ENCODE measurements at places on chromosomes 7 and 10.

DNA sequence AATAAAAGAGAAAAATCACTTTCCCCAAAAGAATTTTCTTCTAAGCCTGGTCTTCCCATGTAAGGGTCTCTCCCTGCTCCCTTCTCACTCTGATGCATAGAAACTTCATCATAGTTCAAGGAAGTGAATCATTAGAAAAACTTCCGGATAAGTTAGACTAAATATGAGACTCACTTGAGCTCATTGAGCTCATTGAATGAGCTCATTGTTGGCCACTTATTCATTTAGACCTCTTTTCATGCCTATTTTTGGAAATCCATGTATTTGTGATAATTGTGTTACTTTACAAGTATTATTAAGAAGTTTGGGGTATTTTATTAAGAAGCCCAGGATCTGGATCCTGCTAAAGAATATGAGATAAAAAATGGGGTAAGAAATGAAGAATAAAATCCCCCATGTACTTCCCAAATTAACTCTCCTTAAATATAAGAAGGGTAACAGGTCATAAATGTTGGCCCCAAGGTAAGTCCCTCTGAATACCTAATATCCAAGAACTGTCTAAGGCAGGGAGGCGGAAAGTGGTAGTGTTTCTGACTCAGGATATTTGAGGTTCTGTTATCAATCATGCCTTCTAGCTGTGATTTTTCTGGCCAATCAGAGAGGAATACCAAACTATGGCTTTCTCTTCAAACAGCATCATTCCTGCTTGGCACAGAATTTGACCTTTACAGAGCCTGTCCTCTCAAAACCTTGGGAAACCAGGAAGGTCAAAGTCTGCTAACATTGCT lies 236.5 kb upstream of the PTN start:
- no peak for DNase-seq

- no peak for DNase-seq
These were observed 114.8 kb upstream of the LANCL2 start for GRCh38 chr7:55250313-55250712.

DNA sequence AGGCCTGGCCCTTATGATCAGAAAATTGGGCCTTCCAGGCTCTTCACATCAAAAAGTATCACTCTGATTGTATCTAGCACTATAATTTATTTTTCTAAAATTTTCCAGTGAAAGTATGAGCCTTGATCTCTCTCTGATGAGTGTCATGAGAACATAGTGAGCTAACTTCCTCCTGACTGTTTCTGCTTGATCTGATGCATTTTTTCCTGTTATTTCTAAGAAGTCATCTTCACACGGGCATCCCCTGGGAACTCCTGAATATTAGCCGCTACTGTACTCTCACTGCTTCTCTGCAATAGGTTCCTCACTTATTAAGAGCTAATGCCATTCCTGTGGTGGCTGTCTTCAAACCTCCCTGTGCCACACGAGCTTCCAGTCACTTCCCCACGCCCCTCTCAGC lies 63.1 kb upstream of the ZPBP start:
- DNase-seq = no peak

DNA sequence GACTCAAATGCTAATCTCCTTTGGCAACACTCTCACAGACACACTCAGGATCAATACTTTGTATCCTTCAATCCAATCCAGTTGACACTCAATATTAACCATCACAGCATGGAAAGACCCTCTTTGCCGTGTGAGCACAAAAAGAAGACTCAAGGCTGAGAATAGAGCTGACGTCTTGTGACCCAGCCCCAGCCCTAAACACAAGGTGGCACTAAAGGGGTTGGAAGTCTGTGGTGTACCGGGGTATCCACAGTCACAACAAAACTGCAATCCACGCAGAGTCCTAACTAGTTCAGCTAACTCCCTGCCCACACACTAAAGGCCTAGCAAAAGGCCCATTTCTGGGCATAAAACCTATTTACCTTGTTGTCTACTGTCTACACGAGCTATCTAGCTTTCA lies 200.1 kb downstream of the ACTR3B start:
- no peak for DNase-seq

- no peak for DNase-seq
These were observed 2.2 kb downstream of the ADCY1 start for GRCh38 chr7:45576249-45576929.

DNA sequence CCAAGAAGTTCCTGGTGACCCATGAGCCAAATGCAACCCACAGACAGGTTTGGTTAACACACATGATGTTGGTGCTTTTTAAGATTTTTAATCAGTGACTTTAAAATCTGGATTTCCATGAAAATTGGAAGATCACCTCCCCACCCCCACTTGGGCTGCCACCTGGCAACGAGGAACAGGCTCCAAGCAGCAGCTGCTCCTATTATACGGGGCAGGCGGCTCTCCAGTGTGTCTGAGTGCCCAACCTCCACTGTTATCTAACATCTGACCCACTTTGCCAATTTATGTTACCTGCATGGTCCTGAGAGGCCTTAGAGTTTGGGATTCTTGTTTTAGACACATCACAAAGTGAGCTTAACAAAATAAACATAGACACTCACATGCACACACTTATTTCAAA lies 56.4 kb downstream of the SGMS1 start:
- DNase-seq = no peak

DNA sequence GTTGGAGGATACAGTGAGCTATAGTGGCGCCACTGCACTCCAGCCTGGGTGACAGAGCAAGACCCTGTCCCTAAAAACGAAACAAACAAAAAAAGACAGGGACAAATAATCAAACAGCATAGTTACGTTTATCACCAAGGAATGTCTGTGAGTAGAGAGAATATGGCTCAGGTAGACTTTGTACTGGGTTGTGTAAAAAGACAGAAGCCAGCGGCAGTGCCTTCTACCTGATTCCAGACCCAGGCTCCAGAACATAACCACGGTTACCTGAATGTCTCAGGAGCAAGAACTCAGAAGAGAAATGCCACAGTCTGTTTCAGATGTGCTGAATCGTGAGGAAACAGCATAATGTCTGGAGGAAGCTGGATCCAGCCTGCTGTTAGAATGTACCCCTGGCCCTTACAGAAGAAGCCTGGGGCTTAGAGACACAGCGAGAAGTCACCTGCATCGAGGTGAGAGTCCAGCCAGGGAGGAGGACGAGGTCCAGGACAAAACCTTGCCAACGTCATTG lies 60.9 kb upstream of the KAT6B start:
- no peak for DNase-seq

DNA sequence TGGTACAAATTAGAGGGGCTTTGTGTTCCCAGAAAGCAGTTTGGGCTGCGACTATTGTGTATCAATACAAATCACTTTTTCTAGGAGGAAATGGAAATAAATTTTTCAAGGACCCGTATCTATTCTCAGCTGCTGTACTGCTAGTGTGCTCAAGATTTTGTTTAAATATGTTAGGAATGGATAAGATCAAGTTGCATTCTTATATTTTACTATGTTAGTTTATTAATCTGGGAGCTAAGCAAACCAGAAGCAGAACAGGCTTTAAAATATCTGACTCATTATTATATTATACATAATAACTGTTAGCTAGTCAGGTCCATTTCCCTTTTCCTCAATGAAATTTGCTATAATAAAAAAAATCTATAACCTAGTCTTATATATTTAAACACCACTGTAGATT lies 11.1 kb upstream of the GLCCI1 start:
- no peak for DNase-seq

GRCh38 chr7:37363536-37364491 lies 84.8 kb downstream of the ELMO1 start:
- DNase-seq = no peak

- DNase-seq = no peak
These were observed 77.9 kb downstream of the SGMS1 start for GRCh38 chr10:50545846-50546245.

DNA sequence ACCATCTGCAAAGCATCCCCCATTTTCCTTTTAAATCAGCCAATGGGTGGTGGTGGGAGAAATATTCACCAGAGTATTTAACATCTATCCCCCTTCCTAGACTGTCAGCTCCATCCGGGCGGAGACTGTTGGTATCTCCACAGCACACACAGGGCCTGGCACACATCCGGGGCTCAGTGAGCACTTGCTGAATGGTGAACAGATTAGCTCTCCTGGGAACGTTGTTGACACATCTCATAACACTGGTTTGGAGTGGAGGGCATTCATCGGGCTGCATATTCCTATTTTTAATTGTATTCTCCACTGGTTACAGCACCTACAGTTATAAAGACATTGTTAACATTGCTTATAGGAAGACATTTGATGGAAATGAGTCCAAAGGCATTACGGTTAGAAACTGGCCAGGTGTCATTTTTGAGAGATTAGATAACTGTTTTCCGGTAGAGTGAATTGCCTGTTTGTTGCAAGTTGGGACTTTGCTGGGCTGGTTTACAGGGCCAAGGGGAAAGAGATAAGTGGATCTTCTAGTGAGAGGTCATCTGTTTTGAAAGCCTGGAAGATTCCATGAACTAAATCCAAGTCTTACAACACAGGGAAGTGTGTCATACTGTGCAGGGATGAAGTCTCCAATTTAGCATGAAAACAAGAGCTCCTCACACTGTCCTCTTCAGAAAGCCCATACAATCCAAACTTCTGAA lies 101.8 kb downstream of the EGFR start:
- no peak for DNase-seq

DNA sequence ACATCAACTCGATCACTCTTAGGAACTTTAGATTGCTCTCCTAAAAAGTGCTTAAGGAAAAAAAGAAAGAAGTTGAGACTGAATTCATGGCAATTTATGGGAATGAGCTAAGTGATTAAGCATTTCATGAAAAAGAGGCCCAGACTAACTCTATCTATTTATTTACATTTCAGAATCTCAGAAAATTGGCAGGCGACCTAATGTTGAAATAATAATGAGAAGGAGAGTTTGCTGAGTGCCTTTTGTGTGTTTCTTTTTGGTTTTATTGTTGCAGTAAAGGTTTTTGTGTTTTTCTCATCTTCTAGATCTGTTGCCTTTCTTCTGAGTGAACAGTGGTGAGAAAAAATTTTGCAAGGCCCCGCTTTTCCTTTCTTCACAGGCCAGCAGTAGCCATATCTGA lies 3.8 kb downstream of the GRK5 start:
- no peak for DNase-seq

- DNase-seq = no peak
These were observed 34.4 kb upstream of the FAM20C start for GRCh38 chr7:157771-158625.

GRCh38 chr7:101781439-101781838 lies 36.0 kb upstream of the CUX1 start:
- DNase-seq = no peak

GRCh38 chr10:104650072-104650471 lies 9.0 kb downstream of the SORCS3 start:
- no peak for DNase-seq

GRCh38 chr7:116261904-116262303 lies 51.6 kb downstream of the TES start:
- DNase-seq = no peak

GRCh38 chr10:72637398-72637857 lies 11.5 kb upstream of the MICU1 start:
- no peak for DNase-seq

DNA sequence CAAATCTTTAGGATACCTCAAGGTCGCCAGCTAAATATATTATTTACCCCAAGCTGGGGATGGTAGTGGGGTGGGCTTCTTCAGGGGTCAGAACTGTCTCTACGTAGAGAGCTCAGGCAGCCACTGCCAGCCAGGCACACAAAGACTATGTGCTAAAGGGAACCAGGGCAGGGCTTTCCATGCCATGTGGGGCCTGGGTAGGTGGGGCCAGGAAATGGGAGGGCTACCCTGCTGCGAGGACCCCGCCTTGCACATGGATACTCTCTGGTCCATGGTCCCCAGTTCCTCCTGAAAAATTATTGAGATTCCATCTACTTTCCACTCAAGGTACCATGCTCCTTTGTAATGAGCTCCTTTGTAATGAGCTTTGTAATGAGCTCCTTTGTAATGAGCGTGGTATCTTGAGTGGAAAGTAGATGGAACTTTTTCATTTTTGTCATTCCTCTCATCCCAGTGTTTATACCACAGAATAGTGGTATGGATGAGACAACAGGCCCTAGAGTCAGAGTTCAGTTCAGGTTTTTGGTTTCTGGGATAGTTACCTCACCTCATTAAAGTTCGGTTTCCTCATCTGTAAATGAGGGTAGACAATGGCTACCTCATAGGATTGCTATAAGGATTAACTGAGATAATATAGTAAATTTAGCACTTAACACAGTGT lies 5.8 kb downstream of the SYNPO2L start:
- no peak for DNase-seq

DNA sequence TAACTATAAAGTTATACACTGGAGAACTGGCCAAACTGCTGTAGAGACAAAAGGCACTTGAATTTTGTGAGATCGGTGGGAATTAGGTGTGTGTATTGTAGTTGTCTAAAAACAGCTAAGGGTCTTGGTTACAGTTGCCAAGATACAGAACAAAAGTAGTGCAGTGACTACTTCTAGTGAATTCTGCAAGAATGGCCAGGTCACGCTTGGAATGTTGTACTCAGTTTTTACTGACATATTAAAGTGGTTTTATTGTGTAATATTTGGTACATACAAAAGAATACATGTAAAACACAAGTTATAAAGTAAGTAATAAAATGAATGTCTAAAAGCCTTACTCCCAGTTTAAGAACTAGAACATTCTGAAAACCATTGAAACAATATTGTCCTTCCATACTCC lies 42.4 kb downstream of the PRPF18 start:
- DNase-seq = no peak

DNA sequence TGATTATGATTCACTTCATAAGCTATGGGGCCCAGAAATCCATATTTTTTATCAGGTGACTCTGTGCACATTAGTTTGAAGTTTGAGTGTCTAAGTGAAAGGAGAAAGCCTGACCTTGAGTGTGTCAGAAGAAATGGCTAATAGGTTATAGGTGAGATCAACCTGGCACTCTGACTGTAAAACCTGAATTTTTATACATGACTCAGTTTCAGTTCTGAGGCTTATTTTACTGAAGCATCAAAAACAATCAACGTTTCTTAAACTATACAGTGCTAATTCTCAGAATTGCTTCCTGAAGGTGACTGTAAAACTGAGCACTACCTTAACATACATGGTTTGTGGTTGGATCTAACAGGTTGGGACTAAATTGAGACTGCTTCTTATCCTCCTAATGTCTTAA lies 159.4 kb upstream of the AHR start:
- no peak for DNase-seq

DNA sequence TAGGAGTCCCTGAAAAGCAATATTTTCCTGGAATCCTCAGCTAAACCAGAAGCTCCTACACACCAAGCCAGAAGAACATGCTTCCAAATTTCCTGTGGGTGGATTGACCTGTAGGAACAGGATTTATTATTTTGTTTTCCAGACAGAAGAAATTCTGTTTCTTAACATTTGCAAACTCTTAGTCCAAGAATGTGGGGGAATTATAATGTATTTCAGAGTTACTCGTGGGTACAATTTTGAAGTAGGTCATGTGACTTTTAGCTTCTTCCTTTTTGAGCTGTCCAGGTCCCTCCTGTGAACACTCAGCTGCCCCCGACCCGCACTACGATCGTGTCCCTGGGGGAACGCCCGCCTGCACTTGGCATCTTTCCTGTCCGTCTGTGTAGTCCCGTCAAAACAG lies 27.7 kb upstream of the VIPR2 start:
- DNase-seq = no peak

GRCh38 chr7:16609842-16610450 lies 35.6 kb downstream of the ANKMY2 start:
- no peak for DNase-seq
